ENCODE measurements at places on chromosomes 2 and 18.

DNA sequence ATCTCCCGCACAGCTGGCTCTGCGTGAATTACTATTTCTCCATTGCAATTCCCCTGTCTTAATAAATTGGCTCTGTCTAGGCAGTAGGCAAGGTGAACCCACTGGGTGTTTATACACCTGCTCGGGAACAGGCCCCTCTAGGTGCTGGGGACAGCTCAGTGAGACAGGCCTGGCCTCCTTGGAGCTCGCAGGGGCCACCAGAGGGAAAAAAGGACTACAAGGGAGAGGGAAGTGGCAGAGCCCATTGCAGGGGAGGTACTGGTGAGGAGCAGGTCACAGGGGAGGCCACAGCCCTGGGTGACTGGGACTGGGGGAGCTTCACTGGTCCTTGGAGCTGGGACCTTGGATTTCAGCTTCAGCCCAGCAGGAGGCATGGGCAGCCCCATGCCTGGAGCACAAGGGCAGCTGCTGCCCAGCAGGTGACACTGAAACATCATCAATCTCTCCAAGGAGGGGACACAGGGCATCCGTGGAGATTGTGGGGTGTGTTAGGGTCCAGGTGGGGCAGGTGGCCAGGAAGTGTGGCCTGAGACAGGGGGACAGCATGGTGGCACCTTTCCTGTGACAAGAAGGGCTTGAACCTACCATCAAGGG, 31.2 kb downstream of the NGEF start:
- DNase-seq = no peak

DNA sequence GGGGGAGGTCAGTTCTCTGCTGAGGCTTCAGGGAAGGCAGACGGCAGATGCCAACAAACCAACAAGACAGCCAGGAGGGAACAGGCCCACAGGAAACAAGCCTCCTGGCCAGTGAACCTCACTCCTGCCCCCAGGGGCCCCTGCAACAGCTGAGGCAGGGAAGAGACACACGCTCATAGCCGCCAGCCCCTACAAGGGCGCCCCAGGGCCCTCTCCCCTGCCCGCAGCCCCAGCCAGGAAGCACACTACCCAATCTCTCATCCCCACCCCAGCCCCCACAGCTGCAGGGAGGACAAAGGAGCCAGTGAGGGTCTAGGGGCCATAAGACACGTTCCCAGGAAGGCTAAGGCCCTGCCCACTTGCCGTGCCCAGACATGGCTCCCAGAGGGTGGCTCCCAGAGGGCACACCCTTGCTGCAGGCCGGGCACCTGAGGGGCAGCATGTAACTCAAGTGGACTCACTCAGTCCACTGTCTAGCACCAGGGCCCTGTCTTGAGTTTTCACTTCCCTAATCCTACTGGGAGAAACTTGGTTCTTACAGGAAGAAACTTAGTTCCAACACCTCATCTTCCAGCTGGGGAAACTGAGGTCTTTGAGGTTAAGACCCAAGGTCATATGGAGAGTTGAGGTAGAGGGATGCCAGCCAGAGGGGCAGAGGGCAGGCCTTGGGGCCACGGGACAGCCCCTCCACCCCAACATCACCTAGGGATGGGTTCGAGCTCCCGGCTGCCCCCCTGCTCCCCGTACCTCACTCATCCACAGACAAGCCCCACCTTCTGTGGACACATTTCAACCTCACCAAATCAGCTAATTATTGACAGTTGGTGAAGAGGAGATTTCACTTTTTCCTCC, 37.3 kb downstream of the EMX1 start:
- peak; percentile 77 for DNase-seq

GRCh38 chr2:170554278-170554955, 160.7 kb upstream of the SP5 start:
- DNase-seq = peak; percentile 85

DNA sequence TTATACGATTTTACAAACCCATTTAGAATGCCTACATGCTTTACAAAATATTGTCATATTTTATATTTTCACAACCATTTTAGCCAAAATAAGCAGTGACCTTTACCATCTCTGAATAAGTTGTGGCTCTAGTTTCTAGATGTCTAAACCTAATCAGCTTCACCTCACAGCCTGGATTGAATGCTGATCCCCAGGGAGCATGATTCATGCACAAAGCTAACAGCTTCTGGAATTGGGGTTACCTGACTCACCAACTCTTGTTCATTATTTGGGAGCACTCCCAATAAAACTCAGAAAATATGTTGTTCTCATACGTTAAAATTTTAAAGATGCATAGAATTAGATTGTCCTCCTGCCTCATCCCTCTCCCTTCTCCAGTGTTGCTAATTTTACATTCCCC, 611.7 kb upstream of the NETO1 start:
- no peak for DNase-seq

- DNase-seq = peak; percentile 89
These were observed 452.3 kb upstream of the ID2 start for GRCh38 chr2:8229546-8229986.

GRCh38 chr2:239724194-239724849, 300.8 kb downstream of the NDUFA10 start:
- DNase-seq = peak; percentile 84

DNA sequence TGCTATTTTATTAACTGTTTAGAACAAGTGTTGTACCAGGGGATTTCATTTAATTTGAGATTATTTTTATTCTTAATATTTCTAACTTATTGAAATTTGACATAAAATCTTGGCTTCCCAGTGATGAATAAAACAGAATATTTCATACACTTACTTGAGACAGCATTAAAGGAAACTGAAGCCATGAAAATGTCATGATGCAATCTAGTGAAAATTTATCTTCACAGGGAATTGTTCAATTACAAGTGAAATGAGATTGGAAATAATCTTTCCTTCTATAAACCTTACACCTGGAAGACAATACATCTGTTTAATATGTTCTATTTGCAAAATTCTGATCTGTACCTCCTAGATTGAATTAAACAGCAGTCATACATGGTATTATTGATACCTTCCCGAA, 511.0 kb upstream of the CDH7 start:
- DNase-seq = no peak

DNA sequence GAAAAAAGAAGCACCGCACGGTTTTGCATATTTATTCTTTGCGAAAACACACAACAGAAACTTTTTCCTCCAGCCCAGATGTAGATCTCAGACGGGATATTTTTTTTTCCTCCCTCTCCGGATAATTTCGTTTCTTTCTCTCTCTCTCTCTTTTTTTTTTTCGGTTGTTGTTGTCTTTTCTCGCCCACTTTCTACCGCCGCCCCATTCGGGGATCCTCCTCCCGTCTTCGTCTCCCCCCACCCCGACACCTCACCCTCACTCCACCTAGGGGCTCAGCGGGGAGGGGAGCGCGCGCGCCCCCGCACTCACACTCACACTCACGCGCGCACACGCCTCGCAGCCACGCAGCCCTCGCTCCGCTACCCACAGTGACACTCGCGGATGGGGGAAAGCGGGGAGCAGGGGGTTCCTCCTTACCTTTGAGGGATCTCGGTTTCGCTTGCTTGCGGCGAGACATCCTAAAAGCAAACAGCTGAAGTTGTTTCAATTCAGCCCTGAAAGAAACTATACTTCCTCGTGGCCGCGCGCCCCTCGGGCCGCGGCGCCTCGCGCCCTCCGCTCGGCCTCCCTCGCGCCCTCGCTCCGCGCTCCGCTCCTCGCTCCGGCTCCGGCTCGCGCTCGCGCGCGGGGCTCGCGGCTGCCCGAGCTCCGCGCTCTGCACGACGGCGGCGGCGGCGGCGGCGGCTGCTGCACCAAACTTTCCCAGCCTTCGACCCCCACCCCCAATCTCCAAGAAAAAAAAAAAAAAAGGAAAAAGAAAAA, 1.3 kb downstream of the ZNF521 start:
- DNase-seq = peak; percentile 92

- DNase-seq = no peak
These were observed 77.1 kb upstream of the EPHA4 start for GRCh38 chr2:221649051-221649775.

DNA sequence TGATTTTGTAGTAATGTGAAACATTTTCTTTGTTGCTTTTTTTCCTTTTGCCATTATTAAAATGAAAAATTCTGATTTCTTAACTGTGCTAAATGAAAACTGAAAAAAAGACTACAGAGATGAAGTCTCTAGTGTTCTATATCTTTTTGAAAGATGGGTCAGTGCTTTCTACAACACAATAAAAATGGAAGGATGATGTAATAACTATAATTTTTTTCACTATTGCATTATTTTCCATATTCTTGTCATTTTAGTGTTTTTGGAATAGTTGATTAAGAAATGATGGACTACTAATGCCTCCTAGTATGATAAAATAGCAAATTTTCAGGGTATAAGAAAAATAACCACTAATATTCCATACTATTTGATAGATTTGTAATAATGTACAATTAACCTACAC, 7.2 kb downstream of the PSMD14 start:
- no peak for DNase-seq

- peak; percentile 53 for DNase-seq
These were observed 185.6 kb downstream of the RTP5 start for GRCh38 chr2:242054881-242055801.

- no peak for DNase-seq
These were observed 160.2 kb downstream of the GBX2 start for GRCh38 chr2:236008006-236008405.

- DNase-seq = no peak
These were observed 354.6 kb downstream of the FSIP2 start for GRCh38 chr2:186093174-186093573.

DNA sequence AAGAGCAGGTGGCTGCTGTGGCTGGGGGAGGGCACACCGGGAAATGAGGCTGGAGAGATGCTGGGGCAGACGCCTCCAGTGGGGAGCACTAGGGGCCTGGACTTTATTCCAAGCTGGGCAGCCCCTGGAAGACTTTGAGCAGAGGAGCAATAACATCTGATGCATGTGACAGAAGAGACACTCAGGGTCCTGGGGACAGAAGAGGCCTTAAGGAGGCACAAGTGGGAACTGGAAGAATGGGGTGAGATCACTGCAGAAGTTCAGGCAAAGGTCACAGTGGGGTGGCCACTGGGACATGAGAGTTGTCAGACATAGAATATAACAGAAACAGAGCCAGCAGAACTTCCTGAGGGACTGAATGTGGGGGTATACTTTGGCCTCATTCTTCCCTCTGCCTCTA, 24.0 kb downstream of the TGFA start:
- no peak for DNase-seq

- peak; percentile 59 for DNase-seq
These were observed 113.1 kb upstream of the GPC1 start for GRCh38 chr2:240322231-240322955.

- no peak for DNase-seq
These were observed 201.3 kb upstream of the GALNT5 start for GRCh38 chr2:157056200-157056676.

- peak; percentile 36 for DNase-seq
These were observed 60.7 kb upstream of the ITGA4 start for GRCh38 chr2:181396256-181397123.

DNA sequence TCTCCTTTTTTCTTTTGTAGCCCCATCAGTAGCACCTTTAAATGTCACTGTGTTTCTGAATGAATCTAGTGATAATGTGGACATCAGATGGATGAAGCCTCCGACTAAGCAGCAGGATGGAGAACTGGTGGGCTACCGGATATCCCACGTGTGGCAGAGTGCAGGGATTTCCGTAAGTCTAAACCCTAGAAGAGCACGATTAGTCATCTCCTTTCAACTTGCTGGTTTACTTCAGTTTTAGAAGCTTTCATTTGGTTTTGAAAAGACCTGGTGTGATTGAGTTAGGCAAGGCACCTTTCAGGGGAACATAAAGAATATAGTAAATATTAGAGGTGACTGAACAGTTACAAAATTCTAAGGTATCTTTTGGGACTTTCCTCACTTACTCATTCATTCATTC, 72.2 kb upstream of the TMEM87B start:
- DNase-seq = no peak

- DNase-seq = no peak
These were observed 43.2 kb downstream of the TSHZ1 start for GRCh38 chr18:75253784-75254183.

DNA sequence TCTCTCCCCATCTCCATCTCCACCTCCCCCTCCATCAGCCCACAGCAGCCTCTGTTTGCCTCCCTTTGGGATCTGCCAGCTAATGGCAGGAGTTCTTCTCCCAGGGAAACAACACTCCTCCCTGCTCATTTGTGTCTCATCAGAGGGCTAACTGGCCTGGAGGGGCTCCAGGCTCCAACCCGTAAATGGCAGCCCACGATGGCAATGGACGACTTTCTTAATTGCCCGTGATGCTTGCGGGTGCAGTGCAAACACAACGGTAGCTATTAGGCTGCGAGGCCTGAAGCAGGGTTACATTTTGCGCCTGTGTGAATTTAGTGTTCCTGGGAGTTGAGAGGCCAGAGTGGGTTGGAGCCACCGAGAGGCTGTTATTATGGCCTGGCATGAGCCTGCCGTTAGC, 285.1 kb downstream of the TNS1 start:
- DNase-seq = no peak

- peak; percentile 88 for DNase-seq
These were observed 210.7 kb downstream of the KLHL29 start for GRCh38 chr2:23595601-23596251.

DNA sequence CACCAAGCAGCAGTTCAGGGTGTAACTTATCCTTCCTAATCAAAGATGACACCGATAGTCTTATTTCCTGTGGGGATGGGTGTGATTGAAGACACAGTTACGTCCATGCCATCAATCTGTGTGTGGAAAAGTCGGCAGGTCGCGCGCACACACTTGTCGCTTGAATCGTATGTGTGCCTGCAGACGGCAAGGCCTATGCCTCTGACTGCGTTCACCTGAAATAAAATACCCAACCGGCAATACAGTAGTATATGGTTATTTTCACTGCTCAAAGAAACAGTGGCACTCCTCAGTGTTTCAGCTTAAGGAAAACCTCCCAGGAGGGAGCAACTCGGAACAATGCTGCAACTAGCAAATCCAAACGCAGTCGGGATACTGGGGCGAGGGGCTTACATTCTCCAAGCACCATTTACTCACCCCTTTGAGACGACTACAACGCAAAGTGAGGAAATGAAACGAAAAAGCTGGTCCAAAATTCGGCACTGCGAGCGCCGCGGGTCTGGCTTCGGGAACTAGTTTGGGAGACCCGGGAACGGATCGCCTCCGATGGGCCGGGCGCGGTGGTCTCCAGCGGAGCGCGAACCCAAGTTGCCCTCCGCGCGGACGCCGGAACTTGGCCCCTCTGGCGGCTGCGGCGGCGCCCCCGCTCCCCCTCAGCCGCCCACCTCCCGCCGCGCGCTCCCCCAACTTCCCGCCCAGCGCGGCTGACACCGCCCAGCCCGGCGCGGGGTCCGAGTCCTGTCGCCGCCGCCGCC, 675 bp downstream of the PRKD3 start:
- peak; percentile 79 for DNase-seq

DNA sequence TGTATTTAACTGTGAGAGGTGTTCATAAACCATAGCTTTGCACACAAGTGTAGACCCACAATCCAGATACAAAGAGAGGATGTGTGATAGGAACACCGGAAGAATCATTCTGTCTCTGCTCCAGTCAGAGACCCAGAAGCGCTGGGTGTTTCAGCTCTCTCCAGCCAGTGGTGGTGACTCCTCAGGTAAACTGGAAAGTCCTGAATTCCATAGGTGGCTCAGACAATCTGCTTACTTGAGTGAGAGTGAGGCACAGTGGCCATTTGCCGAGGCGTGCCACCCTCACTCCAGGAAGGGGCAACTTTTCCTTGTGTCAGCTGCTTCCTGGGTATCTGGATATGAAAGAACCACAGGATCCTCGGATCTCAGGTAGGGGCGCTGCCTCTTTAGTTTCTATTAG, 171.5 kb downstream of the KCNS3 start:
- no peak for DNase-seq

Measured in osteoblast (primary cell).